Activated naive CD4-positive, alpha-beta T cell treated with anti-CD3 and anti-CD28 coated beads, Interleukin-2, amount 50 U/mL, for 16 hours (primary cell): ENCODE measurements at places on chromosomes 13 and 19.

- DNase-seq: peak; percentile 80
Observed at GRCh38 chr19:862581-863314, 3.3 kb downstream of the CFD start.

DNA sequence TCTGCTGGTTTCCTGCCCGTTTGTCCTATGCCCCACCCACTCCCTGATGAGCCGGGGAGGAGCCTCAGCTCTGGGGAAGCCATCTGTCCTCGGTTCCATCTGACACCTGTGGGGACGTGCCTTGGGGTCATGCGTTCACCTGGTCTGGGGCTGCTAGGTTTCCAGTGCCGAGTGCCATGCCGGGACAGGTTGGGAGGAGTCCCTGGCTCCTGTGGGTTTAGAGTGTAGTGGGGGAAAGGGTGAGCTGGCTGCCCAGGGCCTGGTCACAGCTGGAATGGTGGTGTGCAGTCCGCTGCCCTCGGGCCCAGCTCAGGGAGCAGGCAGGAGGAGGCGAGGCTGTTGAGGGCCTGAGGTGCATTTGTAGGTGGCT lies 2.5 kb downstream of the KDM4B start:
- peak; percentile 39 for DNase-seq

GRCh38 chr13:105805892-105806627 lies 729.4 kb downstream of the EFNB2 start:
- no peak for DNase-seq

DNA sequence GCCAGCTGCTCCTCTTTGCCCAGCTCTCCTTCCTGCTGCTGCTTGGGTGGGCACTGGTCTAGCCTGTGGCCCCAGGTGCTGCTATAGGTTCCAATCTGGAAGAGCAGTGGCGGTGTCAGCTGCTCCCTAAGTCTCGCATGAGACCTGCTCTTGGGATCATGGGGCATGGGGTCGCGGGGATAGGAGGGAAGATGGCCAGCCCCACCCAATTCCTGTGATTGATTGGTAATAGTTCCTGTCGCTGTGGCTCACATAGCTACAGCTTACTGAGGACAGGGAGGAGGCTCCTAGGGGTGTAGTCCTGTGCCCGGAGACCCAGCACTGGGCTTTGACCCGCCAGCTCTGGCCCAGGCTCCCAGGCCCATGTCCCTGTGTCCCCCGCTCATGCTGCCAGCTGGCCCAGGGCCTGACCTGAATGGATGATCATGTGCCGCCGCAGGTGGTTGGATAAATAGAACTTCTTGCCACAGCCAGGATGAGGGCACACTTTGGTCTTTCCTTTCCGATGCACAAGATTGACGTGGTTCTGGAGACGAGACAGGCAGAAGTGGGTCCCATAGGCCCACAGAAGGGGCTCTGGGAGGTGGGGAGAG lies 4.5 kb upstream of the ELAVL3 start:
- no peak for DNase-seq

DNA sequence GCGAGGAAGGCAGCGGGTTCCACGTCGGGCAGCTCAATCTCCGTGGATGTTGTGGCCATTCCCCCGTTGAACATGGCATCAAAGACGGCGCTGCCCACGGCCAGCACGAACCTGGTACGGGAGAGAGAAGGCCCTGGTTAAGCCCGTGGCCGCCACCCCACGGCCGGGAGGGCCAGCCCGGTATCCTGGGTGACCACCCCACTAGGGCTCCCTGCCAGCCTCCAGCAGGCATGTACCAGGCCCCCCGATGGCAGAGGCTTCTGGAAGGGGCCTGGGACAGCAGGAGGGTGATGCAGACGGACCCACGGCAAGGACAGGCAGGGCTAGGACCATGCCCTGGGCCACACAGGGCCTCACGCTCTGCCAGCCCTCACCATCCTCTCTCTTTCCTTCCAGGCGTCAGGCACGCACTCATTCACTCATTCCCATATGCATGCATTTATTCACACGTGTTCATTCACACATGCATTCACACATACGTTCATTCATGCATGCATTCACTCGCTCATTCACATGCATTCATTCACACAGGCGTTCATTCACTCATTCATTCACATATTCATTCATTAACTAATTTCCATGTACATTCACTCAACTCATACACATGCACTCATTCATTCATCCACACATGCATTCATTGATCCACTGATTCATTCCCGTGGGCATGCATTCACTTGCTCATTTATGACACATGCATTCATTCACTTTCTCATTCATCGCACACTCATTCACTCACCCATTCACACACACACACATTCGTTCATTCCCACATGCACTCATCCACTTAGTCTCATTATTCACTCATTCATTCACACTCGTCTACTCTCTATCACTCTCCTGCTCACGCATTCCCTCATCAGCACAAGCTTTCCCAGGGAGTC lies 17.9 kb downstream of the BTBD2 start:
- no peak for DNase-seq

GRCh38 chr19:4638317-4638716 lies 999 bp upstream of the TNFAIP8L1 start:
- no peak for DNase-seq

DNA sequence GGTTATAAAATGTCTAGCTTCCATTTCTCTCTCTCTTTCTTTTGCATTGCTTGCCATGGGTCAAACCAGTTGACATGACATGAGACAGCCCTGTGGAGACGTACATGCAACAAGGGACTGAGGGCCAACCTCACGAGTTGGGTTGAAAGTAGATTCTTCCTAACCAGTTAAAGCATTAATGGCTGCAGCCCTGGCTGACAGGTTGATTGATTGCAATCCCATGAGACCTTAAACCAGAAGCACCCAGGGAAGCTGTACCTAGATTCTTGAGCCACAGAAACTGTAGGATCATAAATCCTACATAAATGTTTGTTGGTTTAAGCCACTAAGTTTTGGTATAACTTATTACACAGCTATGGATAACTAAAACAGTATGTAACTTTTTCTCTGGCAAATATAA lies 373.8 kb downstream of the DACH1 start:
- DNase-seq: no peak

- DNase-seq: no peak
Observed at GRCh38 chr19:17951157-17951989, 15.5 kb upstream of the KCNN1 start.

DNA sequence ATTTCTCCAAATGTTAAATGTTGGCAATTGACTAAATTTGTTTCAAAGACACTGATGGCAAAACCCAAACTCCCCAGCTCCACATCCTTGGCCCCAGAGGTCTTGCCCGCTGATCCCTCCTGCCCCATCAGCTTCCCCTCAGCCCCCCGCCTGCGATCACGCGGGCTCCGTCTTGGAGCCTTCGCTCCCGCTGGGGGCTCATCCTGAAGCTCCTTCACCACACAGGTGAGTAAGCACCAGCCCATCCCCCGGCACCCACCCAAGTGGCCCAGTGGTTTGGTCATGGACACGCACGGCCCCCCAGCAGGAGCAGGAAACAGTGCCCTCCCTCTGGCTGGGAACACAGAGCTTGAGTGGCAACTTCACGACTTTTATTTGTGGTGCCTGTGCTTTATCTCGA lies 14.9 kb downstream of the EPS8L1 start:
- DNase-seq: no peak

- DNase-seq: no peak
Observed at GRCh38 chr13:110541526-110541920, 20.0 kb downstream of the RAB20 start.

DNA sequence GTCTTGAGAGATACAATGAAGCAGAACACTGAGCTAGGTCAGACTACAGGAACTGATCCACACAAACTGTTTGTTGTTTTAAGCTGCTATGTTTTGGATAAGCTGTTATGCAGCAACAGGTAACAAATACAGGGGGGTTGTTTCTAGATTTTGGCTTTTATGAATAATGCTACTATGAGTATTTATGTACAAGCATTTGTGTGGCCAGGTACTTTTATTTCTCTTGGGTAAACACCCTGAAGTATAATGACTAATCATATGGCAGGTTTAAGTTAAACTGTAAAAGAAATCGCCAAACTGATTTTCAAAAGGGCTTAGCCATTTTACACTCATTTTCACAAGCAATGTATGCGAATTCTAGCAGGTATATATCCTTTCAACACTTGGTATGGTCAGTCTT lies 166.0 kb downstream of the DNAJC3 start:
- DNase-seq: no peak

DNA sequence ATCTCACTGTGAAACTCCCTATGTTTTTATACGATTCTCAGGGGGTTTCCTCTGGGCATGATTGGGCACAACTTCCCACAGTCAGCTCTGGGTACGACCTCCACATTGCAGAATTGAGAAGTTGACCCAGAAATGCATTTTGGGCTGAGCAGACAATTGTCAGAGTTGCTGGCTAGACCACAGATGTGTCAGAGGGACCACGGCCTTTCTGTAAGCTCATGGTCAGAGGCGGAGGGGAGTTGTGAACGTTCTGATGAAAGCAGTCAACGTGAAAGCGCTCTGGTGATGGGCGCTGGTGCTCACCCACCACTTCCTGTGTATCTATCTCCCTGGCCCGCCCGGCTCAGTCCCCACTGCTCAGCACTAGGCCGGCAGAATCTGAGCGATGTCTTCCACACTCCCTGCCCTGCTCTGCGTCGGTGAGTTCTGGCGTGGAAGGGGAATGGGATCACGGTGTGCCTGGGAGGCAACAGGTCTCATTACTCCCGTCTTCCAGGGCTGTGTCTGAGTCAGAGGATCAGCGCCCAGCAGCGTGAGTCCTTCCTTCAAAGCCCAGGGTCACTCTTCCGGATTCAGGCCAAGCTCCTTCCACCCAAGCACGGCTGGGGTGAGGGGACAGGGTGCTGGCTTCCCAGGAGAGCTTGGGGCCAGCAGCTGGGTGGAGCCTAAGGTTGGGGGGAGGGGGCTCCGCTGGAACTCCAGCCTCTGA lies at the start of gene NCR1:
Gene NCR1 (plus strand): TSS at position 346 of the 709 bp plus-strand sequence. CDS start 40 bp downstream, at position 386.
- DNase-seq: no peak

- no peak for DNase-seq
Observed at GRCh38 chr19:46863818-46864629, 3.2 kb downstream of the ARHGAP35 start.

- no peak for DNase-seq
Observed at GRCh38 chr19:48455908-48456562, 661 bp downstream of the KCNJ14 start.

GRCh38 chr13:76632401-76633044 lies 253.7 kb downstream of the KCTD12 start:
- no peak for DNase-seq

GRCh38 chr13:46756977-46757376 lies 40.0 kb downstream of the ESD start:
- DNase-seq: no peak

DNA sequence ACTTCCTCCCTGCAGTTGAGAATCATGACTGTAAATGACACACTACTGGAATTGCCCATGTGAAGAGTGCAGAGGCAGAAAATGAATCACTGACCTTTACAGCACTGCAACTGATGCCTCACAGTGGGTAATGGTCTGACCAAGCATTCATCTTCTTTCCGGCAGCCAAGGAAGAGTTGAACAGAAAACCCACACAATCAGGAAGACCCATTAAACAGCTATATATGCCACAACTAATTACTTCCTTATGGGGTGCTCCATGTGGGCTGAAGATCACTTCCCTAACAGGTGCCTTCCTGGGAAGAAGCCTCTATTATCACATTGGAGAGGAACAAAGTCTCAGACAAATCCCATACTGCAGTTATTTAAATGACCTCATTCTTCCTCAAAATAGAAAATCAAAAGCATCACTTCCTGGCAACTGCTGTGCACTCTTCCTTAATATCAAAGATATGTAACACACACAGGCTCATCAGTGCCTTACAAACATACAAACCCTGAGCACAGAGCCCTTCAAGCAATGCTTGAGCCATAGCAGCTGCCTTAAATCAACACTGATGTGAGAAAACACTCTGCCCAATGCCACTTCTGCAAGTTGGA lies 45.8 kb downstream of the RUBCNL start:
- DNase-seq: peak; percentile 30

DNA sequence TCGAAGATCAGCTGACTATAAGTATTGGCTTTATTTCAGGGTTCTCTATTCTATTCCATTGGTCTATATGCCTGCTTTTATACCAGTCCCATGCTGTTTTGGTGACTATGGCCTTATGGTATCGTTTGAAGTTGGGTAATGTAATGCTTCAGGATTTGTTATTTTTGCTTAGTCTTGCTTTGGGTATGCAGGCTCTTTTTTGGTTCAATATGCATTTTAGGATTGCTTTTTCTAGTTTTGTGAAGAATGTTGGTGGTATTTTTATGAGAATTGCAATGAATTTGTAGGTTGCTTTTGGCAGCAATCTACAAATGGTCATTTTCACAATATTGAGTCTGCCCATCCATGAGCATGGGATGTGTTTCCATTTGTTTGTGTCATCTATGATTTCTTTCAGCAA lies 951.9 kb upstream of the SLITRK1 start:
- DNase-seq: no peak

GRCh38 chr13:42494157-42494556 lies 79.8 kb upstream of the TNFSF11 start:
- DNase-seq: no peak
